Activated CD8-positive, alpha-beta memory T cell treated with anti-CD3 and anti-CD28 coated beads, Interleukin-2, amount 50 U/mL, for 4 hours (primary cell): ENCODE measurements at places on chromosomes 12 and 14.

DNA sequence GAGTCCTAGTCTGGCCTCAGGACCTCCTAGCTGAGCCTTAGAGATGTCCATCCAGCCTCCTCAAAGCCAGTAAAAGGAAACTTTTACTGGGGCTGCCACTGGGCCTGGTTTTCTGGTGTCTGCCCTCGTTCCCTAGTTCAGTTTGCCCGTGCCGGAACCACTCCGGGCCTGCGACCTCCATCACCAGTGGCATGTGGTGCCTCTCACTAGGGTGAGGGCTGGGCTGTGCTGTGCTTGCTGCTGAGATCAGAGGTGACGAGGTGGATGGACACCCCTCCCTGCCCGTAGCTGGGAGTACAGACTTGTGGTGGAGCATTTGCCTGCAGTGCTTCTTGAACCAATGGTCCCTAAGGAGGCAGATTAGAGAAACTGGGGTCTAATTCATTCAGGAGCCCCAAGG lies 75.7 kb downstream of the B4GALNT3 start:
- no peak for DNase-seq

- no peak for DNase-seq
Measured at GRCh38 chr14:55976655-55977054, 141.6 kb upstream of the PELI2 start.

GRCh38 chr14:50489851-50490250 lies 42.5 kb downstream of the MAP4K5 start:
- no peak for DNase-seq

DNA sequence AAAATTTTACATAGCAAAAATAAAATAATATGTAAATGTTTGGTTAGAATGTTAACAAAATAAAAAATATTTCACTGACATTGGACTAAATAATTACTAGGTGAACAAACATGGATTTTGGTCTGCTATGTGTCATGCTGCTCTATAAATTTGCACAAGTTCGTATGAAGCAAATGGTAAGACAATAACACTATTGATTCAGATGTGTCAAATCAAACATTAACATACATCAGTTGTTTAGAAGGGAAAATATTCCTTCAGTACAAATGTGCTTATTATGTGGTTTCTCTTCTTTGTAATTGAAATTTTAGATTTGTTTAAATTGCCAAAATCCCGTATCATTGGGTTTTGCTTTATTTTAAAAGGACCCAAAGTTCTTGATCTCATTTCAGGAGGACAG lies 46.9 kb downstream of the PAWR start:
- no peak for DNase-seq

DNA sequence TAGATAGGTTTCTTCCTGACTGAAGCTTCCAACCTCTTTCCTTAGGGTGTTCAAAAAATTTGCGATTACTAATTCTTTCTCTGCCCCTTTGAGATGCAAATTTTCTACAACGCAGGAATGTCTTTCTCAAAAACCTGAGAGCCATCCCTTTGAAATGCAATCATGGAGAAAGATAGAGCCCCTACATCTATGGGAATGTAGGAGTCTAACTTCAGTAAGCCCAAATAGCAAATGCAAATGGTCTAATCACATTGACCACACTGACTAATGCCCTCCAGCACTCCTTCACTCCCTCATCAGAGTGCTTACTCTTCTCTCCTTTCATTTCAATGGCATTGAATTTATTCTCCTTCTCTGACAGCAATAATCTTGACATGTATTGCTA lies 107.1 kb downstream of the SLC6A15 start:
- DNase-seq: no peak

GRCh38 chr14:79144896-79145295 lies 974.7 kb downstream of the NRXN3 start:
- DNase-seq: no peak

- peak; percentile 9 for DNase-seq
Measured at GRCh38 chr14:104429291-104429861, 150.2 kb upstream of the C14orf180 start.

GRCh38 chr12:93103154-93103553 lies 174.1 kb upstream of the EEA1 start:
- no peak for DNase-seq

DNA sequence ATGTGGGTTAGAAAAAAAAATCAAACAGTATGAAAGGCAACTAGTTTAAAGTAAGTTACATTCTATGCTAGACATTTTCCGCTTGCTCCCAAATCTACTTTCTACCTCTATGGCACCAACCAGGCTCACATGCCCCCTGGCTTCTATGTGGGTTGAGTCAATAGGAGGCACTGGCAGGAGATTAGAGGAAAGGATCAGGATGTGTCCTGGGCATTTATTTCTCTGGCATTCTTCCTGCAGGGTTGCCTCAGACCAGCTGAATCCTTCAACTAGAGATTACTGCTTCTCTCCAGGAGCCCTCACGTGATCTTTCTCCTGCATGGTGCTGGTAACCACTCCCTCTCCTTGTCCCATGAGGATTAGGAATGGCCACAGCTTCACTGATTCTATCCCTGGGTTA lies 14.9 kb upstream of the CCDC60 start:
- DNase-seq: no peak

DNA sequence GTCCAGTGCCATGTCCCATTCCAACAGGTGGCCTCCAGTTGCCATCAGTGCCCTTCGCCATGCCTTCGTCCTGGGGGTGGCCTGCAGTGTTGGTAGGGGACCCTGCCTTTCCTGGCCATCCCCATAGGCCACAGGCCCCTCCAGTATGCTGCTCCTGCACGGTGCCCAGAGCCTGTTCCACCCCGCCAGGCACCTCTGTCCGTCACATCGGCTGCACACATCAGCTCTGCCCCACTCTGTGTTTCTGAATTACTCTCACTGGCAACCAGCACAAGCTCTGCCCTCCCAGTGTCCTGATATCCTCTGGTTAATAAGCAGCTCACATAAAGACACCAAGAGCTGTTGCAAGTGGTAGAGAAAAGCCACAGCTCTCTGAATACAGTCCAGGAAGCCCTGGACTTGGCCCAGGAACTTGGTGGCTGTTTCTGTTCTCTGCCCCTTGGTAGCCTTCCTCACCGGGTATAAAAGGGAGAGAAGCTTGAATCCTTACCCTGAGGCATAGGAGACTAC lies 31.3 kb upstream of the ATP2A2 start:
- DNase-seq: no peak

DNA sequence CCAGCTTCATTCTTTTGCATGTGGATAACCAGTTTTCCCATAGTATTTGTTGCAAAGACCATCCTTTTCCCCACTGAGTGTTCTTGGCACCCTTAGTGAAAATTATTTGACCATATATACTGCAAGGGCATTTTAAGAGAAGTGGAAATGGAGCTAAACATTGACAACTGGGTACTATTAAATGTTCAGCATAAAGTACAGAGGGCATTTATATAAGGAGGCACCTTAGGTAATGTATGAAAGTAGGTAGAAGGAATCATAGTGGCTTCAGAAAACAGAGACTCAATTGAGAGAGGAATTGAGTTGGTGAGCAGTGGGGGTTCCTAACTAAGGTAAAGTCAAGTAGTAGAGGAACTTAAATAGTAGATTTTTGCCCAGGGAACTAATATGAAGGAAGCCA lies 34.5 kb upstream of the SMCO2 start:
- no peak for DNase-seq

GRCh38 chr14:68757618-68758081 lies 35.2 kb downstream of the ZFP36L1 start:
- DNase-seq: no peak

DNA sequence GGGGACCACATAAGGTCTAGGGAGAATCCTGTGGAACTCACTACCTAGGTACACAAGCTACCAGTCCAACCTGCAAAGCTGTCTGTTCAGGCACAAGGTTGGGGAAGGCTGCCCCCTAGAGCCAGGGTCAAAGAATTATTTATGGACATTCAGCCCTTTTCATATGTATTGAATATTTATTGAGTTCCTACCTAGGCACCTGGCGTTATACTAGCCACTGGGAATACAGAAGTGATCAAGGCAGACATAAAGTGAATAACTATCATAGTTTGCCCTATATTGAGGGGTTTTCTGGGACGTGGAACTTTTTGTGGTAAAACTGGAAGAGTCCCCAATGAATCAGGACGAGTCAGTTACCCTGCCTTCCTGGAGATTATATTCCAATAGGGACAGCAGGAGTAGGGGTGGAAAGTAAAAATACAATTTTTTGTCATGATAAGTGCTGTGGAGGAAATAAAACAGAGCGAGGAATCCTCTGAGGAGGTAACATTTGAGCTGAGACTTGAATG lies 5.8 kb upstream of the SLC48A1 start:
- peak; percentile 74 for DNase-seq

- DNase-seq: no peak
Measured at GRCh38 chr14:65487783-65488494, 75.4 kb downstream of the FUT8 start.
